Upper lobe of left lung (tissue), 6 donors: ENCODE measurements at places on chromosomes 5 and 9. TPM values are rescaled to one million over a fixed set of nuclear protein-coding genes. Genes with fewer than 3 reads are reported as not detected.

GRCh38 chr9:33041432-33042188 is 16.5 kb downstream of the DNAJA1 start:
- H3K4me3 ChIP-seq, result no peak overlapping the region
- H3K4me1 ChIP-seq, result peaks cover 10% of the 10 kb centered on the region
- H3K27me3 ChIP-seq, result no peaks in the 10 kb centered on the region
- peaks cover 58% of the 10 kb centered on the region for H3K36me3 ChIP-seq
- DNase-seq, result no peak

GRCh38 chr9:7324152-7324598 is 475.4 kb downstream of the DMAC1 start:
- H3K36me3 ChIP-seq, result no peaks in the 10 kb centered on the region
- H3K4me1 ChIP-seq, result no peaks in the 10 kb centered on the region
- H3K27ac ChIP-seq, result no peak overlapping the region
- no peak for DNase-seq
- no peaks in the 10 kb centered on the region for H3K27me3 ChIP-seq
- H3K4me3 ChIP-seq, result no peak overlapping the region

- H3K36me3 ChIP-seq, result no peaks in the 10 kb centered on the region
- no peak for DNase-seq
- no peaks in the 10 kb centered on the region for H3K27me3 ChIP-seq
Observed at GRCh38 chr5:9354336-9355081, 191.4 kb downstream of the SEMA5A start.

- no peaks in the 10 kb centered on the region for H3K4me1 ChIP-seq
- DNase-seq, result no peak
- no peaks in the 10 kb centered on the region for H3K27me3 ChIP-seq
- H3K36me3 ChIP-seq, result no peaks in the 10 kb centered on the region
Observed at GRCh38 chr5:84299959-84300358, 84.7 kb downstream of the EDIL3 start.

DNA sequence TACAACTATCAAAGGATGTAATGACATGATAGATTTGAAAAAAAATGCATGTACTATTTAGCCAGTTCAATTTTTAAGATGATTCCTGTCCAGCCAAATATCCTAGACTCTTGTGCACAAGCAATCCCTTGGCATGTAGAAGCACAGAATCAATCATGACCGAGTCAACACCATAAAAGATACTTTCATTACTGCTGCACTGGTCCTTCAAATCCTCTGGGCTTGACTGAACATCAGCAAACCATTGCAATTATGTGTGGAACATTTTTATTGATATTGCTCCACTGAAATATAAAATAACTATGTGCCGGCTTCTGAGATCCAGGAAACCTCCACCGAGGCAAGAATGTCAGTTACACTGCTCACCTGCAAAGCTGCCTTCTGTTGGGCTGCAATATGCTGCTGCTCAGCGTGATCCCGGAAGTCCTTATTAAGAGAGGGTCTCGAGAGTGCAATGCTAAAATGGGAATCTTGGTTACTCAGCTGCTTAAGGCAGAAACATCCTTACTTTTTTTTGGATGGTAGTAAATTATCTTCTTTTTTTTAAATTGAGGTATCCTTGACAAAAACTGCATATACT is 28.7 kb downstream of the INIP start:
- no peak overlapping the region for H3K4me3 ChIP-seq
- no peaks in the 10 kb centered on the region for H3K4me1 ChIP-seq
- DNase-seq, result no peak

Gene GDF9
- 0.27 TPM for total RNA-seq

- no peak overlapping the region for H3K27ac ChIP-seq
- H3K36me3 ChIP-seq, result no peaks in the 10 kb centered on the region
- H3K4me3 ChIP-seq, result peak overlapping the region; percentile 12
Observed at GRCh38 chr9:24698881-24699518, 153.3 kb upstream of the IZUMO3 start.

Gene PTRH1
- 18.4 TPM for total RNA-seq

DNA sequence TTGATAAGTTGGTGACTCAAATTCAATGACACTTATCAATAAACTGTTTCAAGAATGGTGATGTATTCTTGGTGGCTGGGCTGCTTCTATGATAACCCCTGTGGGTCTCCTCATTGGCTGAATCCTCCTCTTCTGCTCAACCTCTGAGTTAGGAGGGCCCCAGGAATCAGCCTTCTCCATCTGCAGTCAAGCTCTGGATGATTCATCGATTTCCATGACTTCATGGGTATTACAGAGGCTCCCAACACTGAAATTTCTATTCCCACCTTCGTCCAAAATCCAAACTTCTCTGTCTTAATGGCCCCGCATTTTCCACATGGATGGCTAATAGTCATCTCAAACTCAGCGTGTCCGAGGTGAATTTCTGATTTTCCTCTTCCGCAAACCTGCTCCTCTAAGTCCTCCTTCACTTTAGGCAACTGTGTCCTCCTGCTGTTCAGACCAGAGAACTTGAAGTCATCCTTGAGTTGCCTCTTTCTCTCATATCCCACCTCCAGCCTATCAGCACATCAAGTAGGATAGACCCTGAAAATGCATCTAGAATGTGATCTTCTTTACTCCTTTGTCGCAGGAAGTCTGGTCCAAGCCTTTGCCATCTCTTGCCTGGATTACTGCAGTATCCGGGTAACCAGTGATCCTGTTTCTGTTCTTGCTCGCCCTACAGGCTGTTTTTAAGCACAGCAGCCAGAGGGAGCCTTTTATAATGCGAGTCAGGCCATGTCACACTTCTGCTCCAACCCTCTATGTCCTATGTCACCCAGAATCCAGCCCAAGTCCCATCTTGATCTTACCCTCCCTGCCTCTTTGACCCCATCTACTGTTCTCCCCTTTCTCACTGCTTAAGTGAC is 41.4 kb upstream of the IL7R start:
- no peaks in the 10 kb centered on the region for H3K36me3 ChIP-seq
- H3K4me3 ChIP-seq, result no peak overlapping the region
- no peaks in the 10 kb centered on the region for H3K4me1 ChIP-seq
- no peak for DNase-seq

Gene AQP7
- total RNA-seq, result 2.1 TPM

- no peaks in the 10 kb centered on the region for H3K27me3 ChIP-seq
- H3K36me3 ChIP-seq, result no peaks in the 10 kb centered on the region
- no peak for DNase-seq
- H3K4me3 ChIP-seq, result no peak overlapping the region
- no peaks in the 10 kb centered on the region for H3K4me1 ChIP-seq
Observed at GRCh38 chr9:113310538-113310937, 7.4 kb upstream of the RNF183 start.

Gene IL13
- not detected for total RNA-seq

- no peak for DNase-seq
- H3K36me3 ChIP-seq, result no peaks in the 10 kb centered on the region
- H3K4me3 ChIP-seq, result no peak overlapping the region
- no peaks in the 10 kb centered on the region for H3K27me3 ChIP-seq
Observed at GRCh38 chr5:6048746-6049145, 329.6 kb downstream of the MED10 start.

Gene LCN9
- total RNA-seq, result not detected

DNA sequence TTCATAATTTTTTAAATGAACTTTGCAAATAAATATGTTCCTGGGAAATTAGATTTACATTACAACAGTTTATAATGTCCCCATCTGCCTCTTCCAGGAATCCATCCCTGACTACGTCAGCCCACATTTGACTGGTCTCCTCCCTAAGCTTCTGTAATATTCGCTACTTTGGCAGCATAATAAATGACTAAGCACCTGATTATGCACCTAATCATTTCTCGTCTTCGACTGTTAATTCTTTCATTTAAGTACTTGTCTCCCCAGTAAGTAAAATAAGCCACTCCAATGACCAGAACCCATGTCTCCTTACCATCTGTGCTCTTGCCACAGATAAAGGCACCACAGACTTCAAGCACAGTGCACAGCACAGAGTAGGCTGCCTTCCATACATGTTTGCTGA is 122.7 kb downstream of the DENND1A start:
- H3K27me3 ChIP-seq, result no peaks in the 10 kb centered on the region
- H3K4me1 ChIP-seq, result no peaks in the 10 kb centered on the region
- H3K27ac ChIP-seq, result no peak overlapping the region

GRCh38 chr9:643966-644365 is 197.5 kb upstream of the DMRT1 start:
- H3K36me3 ChIP-seq, result no peaks in the 10 kb centered on the region
- no peaks in the 10 kb centered on the region for H3K27me3 ChIP-seq
- no peak overlapping the region for H3K27ac ChIP-seq

DNA sequence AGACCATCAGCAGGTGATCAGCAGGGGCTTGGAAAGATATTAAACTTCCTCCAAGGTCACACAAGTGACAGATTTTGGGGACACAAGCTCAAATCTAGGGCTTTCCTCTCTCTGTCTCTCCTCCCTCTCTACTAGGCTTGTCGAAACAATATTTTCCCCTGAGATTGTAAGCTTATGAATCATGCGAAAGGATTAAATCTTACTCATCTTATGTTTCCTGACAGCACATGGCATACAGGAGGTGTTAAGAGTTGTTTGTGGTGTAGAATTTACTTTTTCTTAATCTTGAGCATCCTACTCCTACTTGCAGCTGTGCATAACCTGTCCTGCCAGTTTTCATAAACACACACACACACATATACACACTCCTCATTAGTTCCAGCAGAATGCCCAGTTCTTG is 186.3 kb downstream of the MARCHF11 start:
- no peak for DNase-seq
- H3K27me3 ChIP-seq, result no peaks in the 10 kb centered on the region
- H3K4me3 ChIP-seq, result no peak overlapping the region
- no peaks in the 10 kb centered on the region for H3K36me3 ChIP-seq
- H3K4me1 ChIP-seq, result no peaks in the 10 kb centered on the region

DNA sequence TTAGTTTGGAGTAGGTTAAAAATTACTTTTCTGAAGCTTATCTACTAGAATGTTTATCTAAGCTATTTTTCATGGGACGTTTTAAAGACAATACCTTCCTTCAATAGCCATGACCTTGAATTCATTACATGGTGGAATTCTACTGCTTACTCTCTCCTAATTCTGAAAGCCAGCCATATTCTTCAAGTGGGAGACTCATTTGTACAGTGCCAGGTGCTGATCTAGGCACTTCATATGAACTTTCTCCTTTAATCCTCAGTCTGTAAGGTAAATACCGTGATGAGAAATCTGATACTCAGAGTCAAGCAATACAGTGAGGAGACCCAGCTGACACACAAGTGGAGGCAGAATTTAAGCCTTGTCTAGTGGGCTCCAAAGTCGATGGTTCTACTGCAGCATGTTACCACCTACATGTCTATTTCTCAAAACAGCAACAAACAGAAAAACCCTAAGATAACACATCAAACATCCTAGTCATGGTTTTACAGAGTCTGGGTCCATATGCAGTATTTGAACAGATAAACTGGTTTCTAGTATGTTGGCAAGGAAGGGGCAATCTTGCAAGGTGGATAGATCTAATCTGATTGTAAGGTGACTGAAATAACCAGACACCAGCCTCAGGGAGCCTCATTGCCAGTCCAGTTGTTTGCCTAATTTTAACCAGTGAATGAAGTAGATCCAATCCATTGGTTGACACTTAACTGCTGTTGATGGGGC is 243.7 kb downstream of the PIK3R1 start:
- H3K27me3 ChIP-seq, result no peaks in the 10 kb centered on the region
- no peak for DNase-seq
- H3K27ac ChIP-seq, result peak overlapping the region; percentile 20
- no peaks in the 10 kb centered on the region for H3K36me3 ChIP-seq

DNA sequence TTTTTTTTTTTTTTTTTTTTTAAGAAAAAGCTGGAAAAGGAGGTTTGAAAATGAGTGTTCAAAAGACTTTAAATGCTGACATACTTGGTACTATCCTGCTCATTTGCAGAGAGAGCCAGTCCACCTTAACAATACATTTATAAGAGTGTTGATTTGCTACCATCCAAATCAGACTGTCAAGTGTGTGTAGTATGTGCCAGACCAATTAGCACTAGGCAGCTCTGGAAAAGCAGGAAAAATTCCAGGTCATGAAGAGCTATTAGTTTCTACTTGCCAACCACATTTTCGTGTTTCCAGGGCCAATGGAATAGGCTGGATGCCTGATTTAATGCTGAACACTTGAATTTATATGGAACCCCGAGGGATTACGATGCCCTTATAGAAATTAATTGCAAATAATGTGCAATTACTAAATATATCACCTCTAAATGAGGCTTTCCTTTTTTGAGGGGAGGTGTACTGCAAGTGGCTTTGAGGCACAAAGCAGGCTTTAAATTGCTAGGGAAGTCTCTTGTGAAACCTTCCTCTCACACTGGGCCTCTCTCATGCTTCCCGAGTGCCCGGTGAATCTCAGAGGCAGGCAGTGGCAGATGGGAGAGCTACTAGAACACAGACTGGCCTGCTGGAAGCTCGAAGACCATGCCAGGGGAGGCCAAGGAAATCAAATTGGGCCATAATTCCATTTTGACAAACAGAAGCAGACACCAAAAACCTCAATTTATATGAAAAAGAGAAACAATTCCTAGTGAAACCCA is 178.7 kb downstream of the PPP2R2B start:
- H3K4me3 ChIP-seq, result no peak overlapping the region
- no peaks in the 10 kb centered on the region for H3K36me3 ChIP-seq
- H3K27ac ChIP-seq, result no peak overlapping the region
- H3K4me1 ChIP-seq, result no peaks in the 10 kb centered on the region

Gene CAPSL
- not detected for total RNA-seq

- H3K27me3 ChIP-seq, result no peaks in the 10 kb centered on the region
- H3K27ac ChIP-seq, result peak overlapping the region; percentile 51
- peaks cover 7% of the 10 kb centered on the region for H3K4me1 ChIP-seq
- no peak overlapping the region for H3K4me3 ChIP-seq
- DNase-seq, result no peak
Observed at GRCh38 chr9:37953775-37954437, 50.0 kb upstream of the SLC25A51 start.

DNA sequence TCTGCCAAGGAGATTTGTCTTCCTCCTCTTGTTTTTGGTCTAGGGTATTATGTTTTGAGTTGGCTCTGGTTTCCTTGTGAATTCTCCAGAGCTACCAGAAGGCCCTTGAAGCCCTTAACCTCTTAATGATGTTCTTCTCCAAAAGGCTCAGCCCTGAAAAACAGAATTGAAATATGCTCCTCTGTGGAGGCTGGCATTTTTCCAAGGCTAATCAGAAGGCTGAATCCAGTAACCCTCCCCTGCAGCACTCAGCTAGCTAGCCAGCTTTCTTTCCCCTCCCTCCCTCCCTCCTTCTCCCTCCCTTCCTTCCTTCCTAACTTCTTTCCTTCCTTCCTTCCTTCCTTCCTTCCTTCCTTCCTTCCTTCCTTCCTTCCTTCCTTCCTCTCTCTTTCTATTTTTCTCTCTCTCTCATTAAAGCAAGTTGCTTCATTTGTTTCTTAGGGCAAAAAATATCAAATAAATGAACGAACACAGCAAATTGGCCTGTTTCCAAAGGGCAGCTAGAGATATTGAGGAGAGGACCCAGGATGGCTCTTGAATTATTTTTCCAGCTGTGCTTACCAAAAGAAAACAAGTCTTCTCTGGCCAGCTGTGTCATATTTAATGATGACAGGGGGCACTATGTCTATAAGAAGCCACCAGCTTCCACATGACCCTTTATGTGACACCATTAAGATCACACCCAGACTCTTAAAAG is 38.7 kb downstream of the JAKMIP2 start:
- no peak for DNase-seq
- peaks cover 6% of the 10 kb centered on the region for H3K4me1 ChIP-seq
- no peaks in the 10 kb centered on the region for H3K27me3 ChIP-seq

Gene GCNT4
- total RNA-seq, result 1.2 TPM

Gene ADAMTS19
- not detected for total RNA-seq

GRCh38 chr5:142979636-142980035 is 209.5 kb downstream of the ARHGAP26 start:
- H3K36me3 ChIP-seq, result no peaks in the 10 kb centered on the region
- no peak for DNase-seq
- H3K4me1 ChIP-seq, result peaks cover 50% of the 10 kb centered on the region
- no peaks in the 10 kb centered on the region for H3K27me3 ChIP-seq
- H3K27ac ChIP-seq, result no peak overlapping the region
- no peak overlapping the region for H3K4me3 ChIP-seq
